IMR-90 (cell line): ENCODE measurements at places on chromosomes 6 and 20. TPM values are rescaled to one million over a fixed set of nuclear protein-coding genes. Genes with fewer than 3 reads are reported as not detected.

Gene MOG
- not detected in 2 replicates for polyA plus RNA-seq

DNA sequence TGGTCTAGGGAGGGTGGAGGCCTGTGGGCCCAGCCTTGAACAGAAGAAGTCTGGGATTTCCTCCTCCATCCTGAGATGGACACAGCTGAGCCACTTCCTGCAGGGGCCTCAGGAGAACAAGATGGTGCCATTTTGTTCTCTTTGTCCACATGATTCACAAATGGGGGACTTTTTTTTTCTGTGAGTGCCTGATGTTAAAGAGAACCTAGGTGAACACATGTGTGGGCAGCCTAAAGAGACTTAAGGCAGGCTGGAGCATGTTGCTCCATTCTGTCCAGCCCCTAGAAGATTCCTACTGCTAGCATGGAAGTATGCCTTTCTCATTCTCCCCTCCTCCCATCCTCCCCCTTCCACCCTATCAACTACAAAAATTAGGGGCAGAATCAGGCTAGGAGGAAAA lies 49.3 kb upstream of the KIF16B start:
- DNase-seq = no peak

DNA sequence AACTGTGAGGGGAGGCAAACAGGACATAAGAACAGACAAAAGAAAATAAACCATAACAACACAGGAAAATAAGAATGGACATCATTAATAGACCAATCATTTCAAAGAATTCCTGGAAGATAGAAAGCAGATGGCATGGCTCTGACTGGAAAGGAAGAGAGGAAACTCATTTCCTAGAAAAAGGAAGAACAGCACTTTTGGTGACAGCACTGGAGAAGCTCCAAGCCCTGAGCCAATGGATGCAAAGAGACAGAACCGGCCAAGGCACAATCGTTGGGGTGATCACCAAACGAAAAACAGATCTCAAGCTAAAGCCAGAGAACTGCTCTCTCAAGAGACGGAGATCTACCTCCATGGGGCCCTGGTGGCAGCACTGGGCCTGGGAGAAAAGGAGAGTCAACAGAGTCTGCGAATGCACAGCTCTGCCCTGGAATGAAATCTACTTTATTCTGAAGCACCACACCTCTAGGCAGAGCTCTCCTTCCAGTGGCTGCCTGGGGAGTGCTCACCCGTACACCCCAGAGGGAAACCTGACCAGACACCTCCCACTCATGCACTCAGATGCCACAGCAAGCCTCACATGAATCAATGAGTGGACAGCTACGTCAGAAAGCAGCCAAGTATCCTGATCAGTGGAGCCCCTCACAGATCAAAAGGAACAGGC lies 24.2 kb downstream of the KIAA0319 start:
- no peak for DNase-seq

DNA sequence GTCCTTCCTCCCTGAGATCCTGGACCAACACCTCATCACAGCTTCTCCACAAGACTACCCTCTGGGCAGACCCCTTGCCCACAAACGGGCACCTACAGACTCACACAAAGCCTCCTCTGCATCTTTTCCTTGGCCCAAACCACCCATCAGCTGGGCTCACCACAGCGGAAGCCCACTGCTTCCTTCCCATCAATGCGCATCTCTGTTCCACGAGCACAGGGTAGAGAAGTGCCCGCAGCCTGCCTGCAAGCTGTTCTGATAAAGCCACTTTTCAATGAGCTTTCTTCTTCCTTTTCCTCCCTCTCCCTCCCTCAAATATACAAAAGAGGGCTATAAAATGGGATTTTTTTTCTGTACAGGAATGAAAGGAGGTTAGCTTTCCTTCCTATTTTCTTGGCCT lies 111.2 kb downstream of the NFATC2 start:
- no peak for DNase-seq

- DNase-seq = no peak
Observed at GRCh38 chr6:54481091-54481490, 172.8 kb downstream of the TINAG start.

DNA sequence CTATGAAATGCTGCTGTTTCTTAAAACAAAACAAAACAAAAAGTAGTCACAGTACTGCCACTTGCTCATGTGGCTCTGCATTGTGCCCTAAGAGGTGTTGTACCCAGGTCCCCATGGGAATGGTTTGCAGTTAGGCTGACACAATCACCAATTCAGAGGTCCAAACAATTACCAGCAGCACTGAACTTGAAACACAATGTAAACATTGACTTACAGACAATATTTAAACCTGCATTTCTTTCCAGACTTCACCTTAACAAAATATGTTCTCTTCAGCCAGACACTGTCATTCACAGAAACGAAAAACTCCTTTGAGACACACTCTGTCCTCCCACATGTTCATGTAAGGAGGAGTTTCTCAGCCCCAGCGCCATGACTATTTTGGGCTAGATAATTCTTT lies 206.8 kb upstream of the ARG1 start:
- no peak for DNase-seq
